ENCODE measurements at places on chromosomes 12 and 14.

GRCh38 chr14:102796661-102797190, 19.5 kb downstream of the TRAF3 start:
- DNase-seq, result no peak

- DNase-seq, result no peak
These were observed 182.6 kb downstream of the ETV6 start for GRCh38 chr12:11832093-11832492.

- no peak for DNase-seq
These were observed 673.9 kb downstream of the SLC16A7 start for GRCh38 chr12:60269611-60270269.

DNA sequence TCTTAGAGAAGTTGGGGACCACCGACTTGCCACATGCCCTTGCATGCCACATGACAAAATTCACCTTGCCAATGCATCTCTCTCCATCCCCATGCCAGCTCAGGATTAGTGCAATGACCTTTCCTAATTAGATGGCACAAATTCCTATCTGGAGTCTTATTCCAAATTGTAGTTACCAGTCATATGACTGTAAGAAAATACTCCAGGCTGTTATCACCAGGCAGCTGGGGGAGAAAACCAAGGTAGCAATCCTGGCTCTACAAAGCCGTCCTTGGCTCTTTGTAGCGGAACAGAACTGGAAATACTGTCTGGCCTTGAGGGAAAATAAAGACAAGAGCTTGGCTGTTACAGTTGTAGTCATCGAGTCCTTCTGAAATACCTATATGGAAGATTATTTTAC, 208.5 kb upstream of the DIO2 start:
- no peak for DNase-seq

GRCh38 chr14:100691395-100692056, 35.2 kb upstream of the DLK1 start:
- no peak for DNase-seq

DNA sequence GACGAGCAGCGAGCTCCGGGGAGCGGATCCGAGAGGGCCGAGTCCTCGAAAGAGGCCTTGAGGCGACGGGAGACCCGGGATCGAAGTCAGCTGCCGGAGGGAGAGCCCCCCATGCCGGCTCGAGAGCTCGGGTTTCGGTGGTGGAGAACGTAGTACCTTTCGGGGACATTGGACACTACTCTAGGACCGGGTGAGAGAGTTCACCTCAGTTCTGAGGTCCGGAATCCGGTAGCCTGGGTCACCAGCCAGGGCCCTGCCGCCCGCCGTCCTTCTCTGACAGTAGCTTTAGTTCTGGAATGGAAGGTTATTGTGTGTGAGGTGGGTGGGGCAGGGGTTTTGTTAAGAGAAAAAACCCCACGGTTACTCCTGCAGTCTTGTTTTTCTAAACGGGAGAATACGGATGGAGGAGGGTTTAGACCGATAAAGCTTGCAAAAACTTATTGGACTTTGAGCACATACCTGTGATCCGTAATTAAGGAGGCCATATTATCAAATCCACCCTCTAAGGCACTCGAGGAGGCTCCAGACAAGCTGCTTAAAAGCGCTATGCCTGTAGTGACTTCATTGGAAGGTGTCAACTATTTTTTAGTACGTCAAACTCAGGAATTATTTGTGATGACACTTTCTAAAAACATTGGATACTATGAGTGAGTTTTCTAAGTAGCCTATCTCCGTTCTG, 765 bp downstream of the SCYL2 start:
- peak; percentile 68 for DNase-seq
